ENCODE measurements at places on chromosomes 12 and 14.
A peak's percentile ranks its signal among the peaks of the same experiment; 100 is the strongest.

GRCh38 chr14:92542766-92543554, 29.4 kb downstream of the RIN3 start:
- H3K4me3 ChIP-seq = no peak overlapping the region
- DNase-seq = no peak
- H3K27me3 ChIP-seq = no peaks in the 10 kb centered on the region
- peaks cover 8% of the 10 kb centered on the region for H3K4me1 ChIP-seq

GRCh38 chr14:32379447-32379846, 50.3 kb downstream of the AKAP6 start:
- peaks cover 19% of the 10 kb centered on the region for H3K4me1 ChIP-seq
- H3K27ac ChIP-seq = no peak overlapping the region
- no peaks in the 10 kb centered on the region for H3K36me3 ChIP-seq

- H3K27ac ChIP-seq = no peak overlapping the region
- no peak overlapping the region for H3K4me3 ChIP-seq
- peaks cover 2% of the 10 kb centered on the region for H3K36me3 ChIP-seq
- no peak for DNase-seq
- H3K4me1 ChIP-seq = peaks cover under 1% of the 10 kb centered on the region
- peaks cover 2% of the 10 kb centered on the region for H3K27me3 ChIP-seq
Measured at GRCh38 chr12:104687823-104688573, 231.2 kb downstream of the CHST11 start.

DNA sequence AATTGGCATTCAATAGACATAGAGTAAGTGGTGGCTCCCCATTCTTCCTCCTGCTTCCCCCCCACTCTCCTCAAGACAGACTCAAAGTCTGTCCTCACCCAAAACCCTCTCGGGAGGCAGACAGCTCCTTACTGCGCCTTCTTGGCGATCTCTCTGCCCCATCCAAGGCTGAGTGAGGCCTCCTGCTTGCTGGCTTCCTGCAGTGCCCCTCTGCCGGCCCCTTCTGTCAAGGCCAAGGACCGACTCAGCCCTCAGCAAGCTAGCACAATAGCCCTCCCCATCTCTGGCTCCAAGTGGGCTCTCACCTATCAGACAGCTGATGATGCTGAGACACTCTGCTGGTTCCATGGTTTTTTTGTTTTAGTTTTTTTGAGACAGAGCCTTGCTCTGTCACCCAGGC, 62.5 kb upstream of the DLK1 start:
- DNase-seq = no peak
- peaks cover 22% of the 10 kb centered on the region for H3K4me1 ChIP-seq
- H3K27ac ChIP-seq = no peak overlapping the region
- peaks cover 9% of the 10 kb centered on the region for H3K27me3 ChIP-seq

DNA sequence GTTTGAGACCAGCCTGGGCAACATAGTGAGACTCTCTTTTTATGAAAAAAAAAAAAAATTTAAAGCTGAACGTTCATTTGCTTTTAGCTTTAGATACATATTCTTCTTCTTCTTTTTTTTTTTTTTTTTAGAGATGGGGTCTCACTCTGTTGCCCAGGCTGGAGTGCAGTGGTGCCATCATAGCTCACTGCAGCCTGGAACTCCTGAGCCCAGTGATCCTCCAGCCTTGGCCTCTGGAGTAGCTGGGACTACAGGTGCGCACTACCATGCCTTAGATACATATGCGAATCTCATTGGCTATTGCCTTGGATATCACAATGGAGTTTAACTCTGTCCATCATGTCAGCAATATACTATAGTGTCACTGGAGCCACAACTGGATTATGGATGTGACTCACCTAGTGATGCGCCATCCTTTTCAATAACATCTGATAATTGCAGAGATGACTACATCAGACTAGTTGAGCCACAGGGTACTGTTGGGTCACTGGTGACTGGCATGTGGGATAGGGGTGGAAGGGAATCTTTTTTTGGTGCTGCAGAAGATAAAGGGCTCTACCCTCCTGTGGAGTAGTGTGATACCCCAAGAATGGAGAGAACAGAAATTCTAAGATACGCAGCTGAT, 2.7 kb upstream of the ADIPOR2 start:
- H3K4me3 ChIP-seq = no peak overlapping the region
- no peak for DNase-seq
- peaks cover 3% of the 10 kb centered on the region for H3K27me3 ChIP-seq
- H3K27ac ChIP-seq = no peak overlapping the region

- H3K36me3 ChIP-seq = peaks cover 14% of the 10 kb centered on the region
- no peak overlapping the region for H3K4me3 ChIP-seq
- peaks cover 17% of the 10 kb centered on the region for H3K27me3 ChIP-seq
Measured at GRCh38 chr14:105891631-105892452, 365.5 kb downstream of the TMEM121 start.

DNA sequence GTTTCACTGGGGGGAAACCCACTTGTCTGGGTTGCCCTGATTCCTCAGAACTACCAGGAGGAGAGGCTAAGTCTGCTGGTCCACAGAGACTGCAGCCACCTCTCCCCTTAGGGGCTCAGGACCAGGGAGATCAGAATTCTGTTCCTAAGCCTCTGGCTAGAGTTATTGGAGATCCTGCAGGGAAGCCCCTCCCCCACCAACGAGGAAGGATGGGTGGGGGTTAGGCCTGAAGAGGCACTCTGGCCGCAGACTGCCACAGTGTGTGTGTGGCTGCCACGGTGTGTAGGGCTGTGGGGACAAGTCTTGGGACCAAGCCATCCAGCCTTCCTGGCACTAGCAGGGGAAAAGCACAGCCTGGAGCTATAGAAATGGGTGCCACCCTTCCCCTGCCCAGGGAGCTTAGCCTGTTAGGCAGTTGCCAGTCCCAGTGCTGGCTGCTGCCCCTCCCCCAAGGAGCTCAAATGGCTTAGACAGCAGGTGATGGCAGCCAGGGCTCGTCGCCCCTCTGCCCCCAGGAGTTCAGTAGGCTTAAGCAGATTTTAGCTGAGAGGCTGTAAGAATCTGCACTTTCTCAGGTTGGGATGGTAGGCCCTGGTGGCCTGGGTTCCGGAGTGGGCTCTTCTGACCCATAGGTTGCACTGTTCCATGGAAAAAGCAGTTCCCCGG, 107.7 kb downstream of the ERGIC2 start:
- peaks cover 42% of the 10 kb centered on the region for H3K36me3 ChIP-seq
- H3K27me3 ChIP-seq = peaks cover 2% of the 10 kb centered on the region

GRCh38 chr14:72788255-72788654, 105.6 kb downstream of the DPF3 start:
- no peak for DNase-seq
- H3K36me3 ChIP-seq = no peaks in the 10 kb centered on the region
- H3K4me3 ChIP-seq = no peak overlapping the region
- H3K27me3 ChIP-seq = peaks cover 5% of the 10 kb centered on the region

DNA sequence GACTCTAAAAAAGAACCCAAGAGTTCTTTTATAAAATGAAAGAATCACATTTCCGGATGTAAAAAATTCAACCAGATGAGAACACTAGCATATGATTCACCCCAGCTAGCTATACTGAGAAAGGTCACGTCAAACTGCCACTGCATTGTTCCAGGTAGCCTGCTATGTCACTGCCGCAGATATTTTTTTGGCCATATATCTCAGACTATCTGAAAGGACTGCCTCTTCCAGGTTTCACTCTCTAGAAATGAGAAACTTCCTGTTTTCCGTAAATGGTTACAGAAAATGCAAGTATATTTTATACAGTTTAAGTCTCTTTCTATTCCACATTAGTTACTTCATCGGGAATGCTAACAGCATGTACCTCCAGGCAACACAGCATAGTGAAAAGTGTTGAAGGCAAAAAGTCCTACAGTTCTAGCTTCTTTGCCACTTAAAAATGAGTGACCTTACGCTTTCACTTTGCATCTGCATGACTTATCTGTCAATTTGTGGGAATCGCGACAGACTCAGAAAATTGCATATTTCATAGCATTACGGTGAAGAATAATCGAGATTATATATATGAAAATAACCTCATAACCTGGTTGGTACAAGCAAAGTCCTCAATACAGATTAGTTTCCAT, 105.2 kb downstream of the MED13L start:
- no peak overlapping the region for H3K4me3 ChIP-seq
- no peaks in the 10 kb centered on the region for H3K36me3 ChIP-seq
- DNase-seq = no peak
- peaks cover 16% of the 10 kb centered on the region for H3K4me1 ChIP-seq
- peaks cover 4% of the 10 kb centered on the region for H3K27me3 ChIP-seq
- H3K27ac ChIP-seq = peak overlapping the region; percentile 38

DNA sequence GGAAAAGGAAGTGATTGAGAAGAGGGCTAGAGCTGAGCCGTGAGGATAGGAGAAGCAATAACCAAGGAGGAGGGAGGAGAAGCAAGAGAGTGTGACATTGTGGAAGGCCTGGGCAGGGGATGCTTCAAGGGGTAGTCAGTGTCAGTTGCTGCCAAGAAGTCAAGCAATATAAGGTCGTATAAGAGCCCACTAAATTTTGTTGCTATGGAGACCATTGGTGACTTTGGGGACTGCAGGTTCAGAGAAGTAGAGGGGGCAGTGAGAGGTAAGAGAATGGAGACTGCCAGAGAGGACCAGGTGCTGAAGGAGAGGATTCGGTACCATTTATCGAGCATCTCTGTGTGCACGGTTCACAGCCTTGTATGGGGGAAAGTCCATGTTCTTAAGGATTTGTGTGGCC, 3.1 kb upstream of the ATXN3 start:
- no peak for DNase-seq
- H3K27me3 ChIP-seq = peaks cover 4% of the 10 kb centered on the region
- H3K4me1 ChIP-seq = peaks cover 16% of the 10 kb centered on the region
- H3K27ac ChIP-seq = no peak overlapping the region
- no peak overlapping the region for H3K4me3 ChIP-seq

DNA sequence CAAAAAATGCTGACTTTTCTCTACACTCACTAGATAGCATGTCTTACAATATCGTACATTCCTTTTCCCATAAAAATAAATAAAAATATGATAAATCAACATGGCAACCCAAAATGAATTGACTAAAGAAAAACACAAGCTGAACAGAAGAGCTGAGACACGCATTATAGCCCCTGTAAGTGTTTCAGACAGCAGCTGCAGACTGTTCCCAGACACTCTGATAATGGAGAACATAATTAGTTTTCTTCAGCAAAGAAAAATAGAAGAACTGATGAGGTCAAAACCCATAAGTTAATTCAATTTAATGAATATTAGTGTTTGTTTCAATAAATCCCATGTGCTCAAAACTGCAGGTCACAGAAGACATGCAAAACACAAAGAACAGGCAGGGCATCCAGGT, 23.8 kb downstream of the ST8SIA1 start:
- no peak for DNase-seq
- no peak overlapping the region for H3K4me3 ChIP-seq
- no peaks in the 10 kb centered on the region for H3K4me1 ChIP-seq
- H3K36me3 ChIP-seq = no peaks in the 10 kb centered on the region

DNA sequence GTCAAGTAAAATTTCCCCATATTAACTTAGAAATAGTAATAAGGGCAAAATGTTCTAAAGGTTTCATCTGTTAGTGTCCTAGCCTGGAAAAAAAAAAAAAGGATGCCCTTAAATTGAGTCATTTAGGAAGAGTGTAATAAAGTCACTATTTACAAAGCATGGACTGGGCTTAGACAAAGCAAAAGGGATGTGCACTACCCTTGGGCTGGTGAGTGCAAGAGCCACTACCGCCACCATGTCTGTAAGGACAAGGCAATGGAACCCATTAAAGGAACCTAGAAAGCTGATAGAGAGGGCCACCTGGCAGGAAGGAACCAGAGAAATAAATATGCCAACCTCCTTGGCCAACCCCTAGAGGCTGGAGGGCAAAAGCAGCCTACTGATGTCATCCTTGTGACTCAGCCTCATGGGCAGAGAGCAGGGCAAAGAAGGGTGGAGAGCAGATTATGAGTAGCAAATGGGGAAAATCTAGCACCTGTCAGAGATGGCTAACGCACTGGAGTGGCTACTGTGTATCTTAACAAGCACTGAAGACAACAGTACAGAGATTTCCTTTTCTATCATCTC, 59.5 kb upstream of the FUT8 start:
- H3K27me3 ChIP-seq = peaks cover 1% of the 10 kb centered on the region
- H3K4me3 ChIP-seq = no peak overlapping the region
- H3K27ac ChIP-seq = no peak overlapping the region
- no peaks in the 10 kb centered on the region for H3K4me1 ChIP-seq
- no peak for DNase-seq
- no peaks in the 10 kb centered on the region for H3K36me3 ChIP-seq

GRCh38 chr12:132475304-132476037, 14.5 kb upstream of the FBRSL1 start:
- H3K4me1 ChIP-seq = no peaks in the 10 kb centered on the region
- H3K27ac ChIP-seq = no peak overlapping the region
- H3K36me3 ChIP-seq = peaks cover 4% of the 10 kb centered on the region
- H3K4me3 ChIP-seq = peak overlapping the region; percentile 82
- H3K27me3 ChIP-seq = peaks cover 17% of the 10 kb centered on the region

DNA sequence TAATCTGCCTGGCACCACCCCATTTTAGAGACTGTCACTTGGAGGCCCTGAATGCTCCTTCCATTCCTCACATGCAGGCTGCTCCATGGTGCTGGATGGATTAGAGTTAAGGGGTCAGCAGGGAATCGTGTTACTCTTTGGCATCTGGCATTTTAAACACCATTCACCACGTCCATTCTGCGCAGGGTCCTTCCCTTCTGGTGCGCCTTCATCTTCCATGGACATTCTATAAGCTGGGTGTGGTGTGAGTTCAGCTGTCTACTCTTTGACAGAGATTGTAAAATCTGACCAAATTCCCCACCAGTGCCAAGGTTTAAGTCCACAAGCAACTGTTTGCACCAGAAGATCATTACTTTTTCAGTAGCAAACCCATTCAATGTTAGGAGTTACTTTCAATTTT, 47.8 kb downstream of the GIT2 start:
- peaks cover 2% of the 10 kb centered on the region for H3K27me3 ChIP-seq
- H3K36me3 ChIP-seq = peaks cover 37% of the 10 kb centered on the region
- peak overlapping the region; percentile 47 for H3K4me3 ChIP-seq
- peak overlapping the region; percentile 38 for H3K27ac ChIP-seq
- no peak for DNase-seq

DNA sequence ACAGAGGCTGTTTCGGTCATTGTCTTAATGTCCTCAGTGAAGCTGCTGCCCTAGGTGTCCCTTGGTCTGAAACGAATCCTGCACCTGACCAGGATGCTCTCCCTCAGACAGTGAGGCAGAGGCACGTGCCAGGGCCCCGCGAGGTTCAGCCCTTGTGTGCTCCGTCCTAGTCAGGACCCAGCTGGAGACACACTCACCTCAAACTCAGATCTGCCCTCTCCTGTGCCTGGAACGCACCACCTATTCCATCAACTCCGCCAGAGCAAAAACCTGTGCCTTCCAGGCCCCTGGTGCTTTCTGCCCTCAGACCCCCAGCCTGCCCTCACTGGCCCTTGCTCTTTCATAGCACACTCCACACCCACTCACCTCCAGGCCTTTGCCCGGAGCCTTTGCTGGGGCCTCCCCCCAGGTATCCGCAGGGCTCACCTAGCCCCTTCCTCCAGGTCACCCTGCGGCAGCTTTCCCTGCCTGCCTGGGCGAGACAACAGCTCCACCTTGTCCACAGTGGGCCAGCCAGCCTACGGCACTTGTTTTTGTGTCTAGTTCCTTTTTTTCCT, 150.6 kb downstream of the BCL11B start:
- H3K4me1 ChIP-seq = no peaks in the 10 kb centered on the region
- no peak overlapping the region for H3K4me3 ChIP-seq
- DNase-seq = no peak
- H3K27ac ChIP-seq = no peak overlapping the region

- no peaks in the 10 kb centered on the region for H3K36me3 ChIP-seq
- no peaks in the 10 kb centered on the region for H3K4me1 ChIP-seq
- DNase-seq = no peak
- H3K27ac ChIP-seq = no peak overlapping the region
- no peak overlapping the region for H3K4me3 ChIP-seq
Measured at GRCh38 chr12:78671295-78671694, 193.3 kb upstream of the SYT1 start.

GRCh38 chr12:109873653-109874052, 6.7 kb downstream of the GLTP start:
- H3K4me1 ChIP-seq = peaks cover 47% of the 10 kb centered on the region
- DNase-seq = no peak
- H3K27ac ChIP-seq = no peak overlapping the region
